Posterior cingulate gyrus (tissue), 11 donors: ENCODE measurements at places on chromosomes 12 and 14.
A peak's percentile ranks its signal among the peaks of the same experiment; 100 is the strongest.

DNA sequence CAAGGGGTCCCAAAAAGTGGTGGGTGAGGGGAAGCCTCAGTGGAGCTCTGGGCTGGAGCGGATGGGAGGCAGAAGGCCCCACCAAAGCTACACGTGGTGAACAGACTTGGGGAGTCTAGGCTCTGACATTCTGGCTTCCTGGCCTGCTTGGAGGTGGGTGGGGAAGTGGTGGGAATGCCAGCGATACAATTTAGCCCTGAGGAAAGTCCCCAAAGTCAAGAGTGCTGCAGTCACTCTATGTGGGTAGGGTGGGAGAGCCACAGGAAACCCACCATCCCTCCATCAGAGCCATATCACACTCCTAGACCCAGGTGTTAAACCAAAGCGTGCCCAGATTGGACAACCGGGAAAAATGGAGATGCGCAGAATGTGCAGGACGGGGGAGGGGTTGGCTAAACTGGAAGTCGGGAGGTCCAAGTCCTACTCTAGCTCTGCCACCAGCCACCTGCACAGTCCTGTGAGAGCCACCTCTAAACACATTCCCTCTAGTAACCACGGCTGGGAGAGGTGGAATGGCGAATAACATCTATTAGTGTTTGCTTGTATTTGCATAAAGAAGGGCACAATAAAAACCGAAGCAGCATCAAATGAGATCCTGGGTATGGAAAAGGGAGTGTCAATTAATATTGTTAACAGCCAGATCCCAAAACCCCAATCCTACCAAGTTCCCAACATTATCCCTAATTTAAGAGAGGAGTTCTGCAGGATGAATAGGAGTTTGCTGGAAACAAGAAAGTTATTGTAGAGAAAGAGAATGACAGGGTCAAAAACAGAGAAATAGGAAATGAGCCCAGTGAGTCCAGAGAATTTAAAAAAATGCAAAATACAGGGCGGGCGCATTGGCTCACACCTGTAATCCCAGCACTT, 14.0 kb upstream of the CD9 start:
- DNase-seq, result no peak

GRCh38 chr12:5264006-5264405, 167.9 kb upstream of the NTF3 start:
- no peak for DNase-seq

- no peak for DNase-seq
These were observed 465.8 kb downstream of the CCER1 start for GRCh38 chr12:90489141-90489540.

GRCh38 chr12:121767525-121768016, 25.9 kb downstream of the RHOF start:
- DNase-seq, result peak; percentile 93

- no peak for DNase-seq
These were observed 71.1 kb downstream of the C2CD5 start for GRCh38 chr12:22473212-22473611.

GRCh38 chr12:108241986-108242703, 97.0 kb downstream of the CMKLR1 start:
- DNase-seq, result no peak
